HFF-Myc (cell line): ENCODE measurements at places on chromosomes 7 and 10.

DNA sequence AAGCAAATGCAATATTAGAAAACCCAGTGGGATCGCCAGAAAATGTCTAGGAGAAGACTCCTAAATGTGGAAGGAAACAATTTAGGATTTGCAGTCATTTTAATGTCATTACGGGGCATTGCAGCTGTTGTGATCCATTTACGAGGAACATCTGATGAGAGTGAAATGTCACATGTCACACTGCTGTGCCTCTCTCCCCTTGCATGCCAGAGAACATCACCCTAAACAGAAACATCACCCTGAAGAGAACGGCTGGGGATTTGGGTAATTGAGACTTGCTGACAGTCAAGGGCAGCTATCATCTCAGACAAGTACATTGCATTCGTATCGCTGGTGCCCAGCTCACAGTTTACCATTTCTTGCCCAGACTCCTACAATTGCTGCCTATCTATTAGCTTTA lies 785.7 kb upstream of the POM121L12 start:
- no peak for DNase-seq

DNA sequence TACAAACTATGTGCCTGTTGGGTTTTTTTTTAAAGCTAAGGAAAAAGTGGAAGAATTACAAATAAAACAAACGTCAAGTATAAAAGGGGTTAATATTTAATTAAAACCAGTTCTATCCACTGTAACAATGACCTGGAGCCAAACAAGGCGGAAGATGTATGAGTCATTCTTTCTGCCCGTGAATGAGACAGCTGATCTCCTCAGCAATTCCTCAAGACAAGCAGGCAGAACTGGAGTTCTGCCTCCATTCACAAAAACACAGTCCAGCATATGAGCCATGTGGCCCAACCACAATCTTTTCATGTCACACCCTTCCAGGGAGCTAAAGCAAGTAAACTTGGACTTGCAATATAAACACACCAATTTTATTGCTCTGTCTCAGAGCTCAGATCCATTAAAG lies 8.4 kb downstream of the ETV1 start:
- DNase-seq = peak; percentile 96

GRCh38 chr10:68981074-68981473 lies 7.5 kb upstream of the KIFBP start:
- no peak for DNase-seq

DNA sequence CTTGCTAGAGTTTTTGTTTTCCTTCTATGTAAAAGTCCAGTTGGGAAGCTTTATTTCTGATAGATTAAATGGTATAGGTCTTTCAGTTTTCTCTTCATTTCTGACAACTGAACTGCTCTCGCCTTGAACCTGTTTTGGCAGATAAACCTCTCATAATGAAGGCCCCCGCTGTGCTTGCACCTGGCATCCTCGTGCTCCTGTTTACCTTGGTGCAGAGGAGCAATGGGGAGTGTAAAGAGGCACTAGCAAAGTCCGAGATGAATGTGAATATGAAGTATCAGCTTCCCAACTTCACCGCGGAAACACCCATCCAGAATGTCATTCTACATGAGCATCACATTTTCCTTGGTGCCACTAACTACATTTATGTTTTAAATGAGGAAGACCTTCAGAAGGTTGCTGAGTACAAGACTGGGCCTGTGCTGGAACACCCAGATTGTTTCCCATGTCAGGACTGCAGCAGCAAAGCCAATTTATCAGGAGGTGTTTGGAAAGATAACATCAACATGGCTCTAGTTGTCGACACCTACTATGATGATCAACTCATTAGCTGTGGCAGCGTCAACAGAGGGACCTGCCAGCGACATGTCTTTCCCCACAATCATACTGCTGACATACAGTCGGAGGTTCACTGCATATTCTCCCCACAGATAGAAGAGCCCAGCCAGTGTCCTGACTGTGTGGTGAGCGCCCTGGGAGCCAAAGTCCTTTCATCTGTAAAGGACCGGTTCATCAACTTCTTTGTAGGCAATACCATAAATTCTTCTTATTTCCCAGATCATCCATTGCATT lies 27.1 kb downstream of the MET start:
- DNase-seq = no peak

DNA sequence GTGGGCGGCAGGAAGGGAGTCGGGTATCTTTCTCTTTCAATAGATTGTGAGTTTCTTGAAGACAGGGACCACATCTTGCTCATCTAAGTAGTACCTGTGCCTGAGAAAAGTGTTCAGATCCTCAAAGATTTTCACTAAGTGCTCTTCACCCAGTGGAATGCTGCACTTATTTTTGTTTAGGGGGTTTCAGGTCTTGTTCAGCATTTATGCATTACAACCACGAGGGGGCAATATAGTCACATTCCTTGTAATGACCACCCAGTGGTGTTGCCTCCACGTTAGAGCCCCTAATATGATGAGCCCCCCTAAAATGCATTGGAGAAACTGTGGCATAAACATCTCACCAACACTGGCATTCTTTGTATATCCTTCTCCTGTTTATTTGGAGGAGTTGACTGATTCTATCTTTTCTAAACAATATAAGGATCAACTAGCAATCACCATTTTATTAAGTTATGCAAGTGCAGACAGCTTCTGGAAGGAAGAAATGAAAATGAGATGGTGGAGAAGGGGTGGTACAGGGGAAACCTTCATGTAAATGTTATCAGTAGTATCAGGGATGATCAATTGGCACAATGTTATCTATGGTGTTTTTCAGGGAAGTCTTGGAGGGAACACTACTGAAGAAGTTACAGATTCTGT lies 3.1 kb upstream of the PAPSS2 start:
- DNase-seq = no peak

GRCh38 chr7:38507384-38507783 lies 123.8 kb downstream of the AMPH start:
- no peak for DNase-seq

DNA sequence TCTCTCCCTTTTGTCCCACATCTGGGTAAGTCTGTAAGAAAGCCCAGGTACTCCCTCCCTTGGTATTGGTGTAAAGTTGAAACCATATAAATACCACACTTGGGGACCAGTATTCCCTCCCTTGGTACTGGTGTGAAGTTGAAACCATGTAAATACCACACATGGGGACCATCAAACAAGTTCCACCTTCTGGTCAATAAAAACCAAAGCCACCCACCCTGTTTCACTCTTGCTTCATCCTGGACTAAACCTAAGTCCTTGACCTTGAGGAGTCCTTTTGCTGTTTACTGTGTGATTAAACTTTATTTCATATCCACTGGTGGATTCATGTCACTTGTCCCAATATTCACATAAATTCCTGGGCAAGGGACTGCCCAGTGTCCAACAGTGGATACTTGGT lies 8.4 kb downstream of the P4HA1 start:
- DNase-seq = no peak

DNA sequence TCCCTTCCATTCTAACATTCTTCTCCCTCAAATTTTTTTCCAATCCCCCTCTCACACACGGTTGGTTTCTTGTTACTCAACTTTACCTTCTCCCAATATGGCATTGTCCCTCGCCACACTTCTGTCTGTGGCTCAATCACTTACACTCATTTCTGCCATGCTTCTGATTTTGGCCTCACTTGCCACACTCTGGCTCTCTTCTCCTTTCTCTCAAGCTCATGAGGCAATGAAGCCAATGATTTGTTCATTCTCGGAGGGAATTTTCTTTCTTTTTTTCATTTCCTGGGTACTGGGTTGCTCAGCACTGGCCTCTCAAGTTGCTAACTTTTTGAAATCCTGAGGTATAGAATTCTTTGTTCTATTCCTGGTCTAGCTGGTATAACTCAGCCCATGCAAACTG lies 4.0 kb upstream of the MYOZ1 start:
- no peak for DNase-seq

DNA sequence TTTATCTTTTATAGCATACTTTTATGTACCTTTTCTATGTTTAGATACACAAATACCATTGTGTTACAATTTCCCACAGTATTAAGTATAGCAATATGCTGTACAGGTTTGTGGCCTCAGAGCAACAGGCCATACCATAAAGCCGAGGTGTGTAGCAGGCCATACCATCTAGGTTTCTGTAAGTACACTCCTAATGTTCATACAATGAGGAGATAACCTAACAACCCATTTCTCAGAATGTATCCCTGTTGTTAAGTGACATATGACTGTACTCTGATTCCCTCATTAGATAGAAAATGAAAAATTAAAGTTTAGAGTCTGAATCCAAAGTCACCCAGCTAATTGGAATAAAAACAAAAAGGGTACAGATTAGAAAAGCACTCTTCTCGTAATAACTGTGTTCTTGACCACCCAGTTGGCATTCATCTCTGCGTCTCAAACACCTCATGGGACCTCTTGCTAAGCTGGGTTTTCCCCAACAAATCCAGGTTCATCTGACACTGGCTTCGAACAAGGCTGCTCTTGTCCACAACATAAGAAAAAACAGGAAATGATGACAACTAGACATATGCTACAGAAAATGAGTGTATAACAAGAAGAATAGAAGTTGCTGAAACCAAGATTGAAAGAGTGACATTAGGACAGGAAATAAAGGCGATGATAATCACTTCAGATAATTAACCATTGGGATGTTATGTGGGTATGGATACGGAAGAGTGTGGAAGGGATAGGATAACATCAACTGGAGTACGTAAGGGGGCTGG lies 1.4 kb downstream of the NDUFB8 start:
- no peak for DNase-seq

DNA sequence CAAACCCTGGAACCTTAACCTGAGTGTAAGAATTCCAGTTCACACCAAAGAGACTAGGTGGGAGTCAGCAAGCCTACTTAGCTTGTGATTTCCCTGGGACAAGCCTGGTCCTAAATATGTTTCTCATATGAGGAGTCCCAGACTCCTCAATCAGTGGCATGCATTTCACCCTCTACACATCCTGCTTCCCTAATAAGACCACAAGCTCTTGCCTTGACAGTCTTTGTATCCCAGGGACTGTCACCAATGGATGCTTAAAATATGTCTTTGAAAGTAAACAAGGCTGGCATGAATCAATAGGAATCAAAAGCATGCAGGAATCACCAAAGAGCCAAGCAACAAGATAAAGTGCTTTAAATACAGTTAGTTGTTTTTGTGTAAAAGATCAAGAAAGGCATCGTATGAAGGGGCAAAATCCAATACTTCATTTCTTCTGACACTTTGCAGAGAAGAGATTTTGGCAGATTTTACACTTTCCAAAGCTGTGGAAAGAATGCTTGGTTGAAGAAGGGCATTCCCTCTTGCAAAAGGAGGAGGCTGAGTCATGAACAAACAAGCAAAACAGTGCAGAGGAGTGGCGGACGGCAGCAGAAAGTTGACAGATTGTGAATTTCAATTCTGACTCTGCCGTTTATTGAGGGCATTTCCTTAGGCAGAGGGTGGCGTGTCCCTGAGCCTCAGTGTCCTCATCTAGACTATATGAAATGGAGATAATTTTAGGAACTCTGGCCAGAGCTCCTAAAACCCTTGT lies 8.5 kb upstream of the NFE2L3 start:
- no peak for DNase-seq

GRCh38 chr7:157545681-157546060 lies 208.9 kb downstream of the DNAJB6 start:
- DNase-seq = no peak

GRCh38 chr10:132076578-132077081 lies 10.9 kb downstream of the JAKMIP3 start:
- DNase-seq = no peak

- DNase-seq = no peak
Measured at GRCh38 chr7:5869691-5870090, 10.9 kb upstream of the OCM start.

DNA sequence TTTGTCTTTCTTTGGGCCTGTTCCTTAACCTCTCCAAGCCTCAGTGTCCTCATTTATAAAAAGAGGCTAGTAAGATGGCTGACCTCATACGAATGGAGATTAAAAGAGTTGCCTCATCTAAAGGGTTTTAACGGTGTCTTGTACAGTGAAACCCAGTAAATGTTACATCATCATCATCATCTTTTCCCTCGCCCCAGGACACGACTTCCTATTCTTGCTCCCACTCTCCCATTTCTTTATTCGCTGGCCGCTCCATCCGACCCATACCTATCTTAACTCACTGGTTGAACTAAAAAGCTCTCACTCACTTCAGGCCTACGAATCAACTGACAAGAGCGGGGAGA lies 554 bp downstream of the FRA10AC1 start:
- no peak for DNase-seq

GRCh38 chr10:69696073-69696731 lies 66.2 kb downstream of the FAM241B start:
- peak; percentile 93 for DNase-seq

DNA sequence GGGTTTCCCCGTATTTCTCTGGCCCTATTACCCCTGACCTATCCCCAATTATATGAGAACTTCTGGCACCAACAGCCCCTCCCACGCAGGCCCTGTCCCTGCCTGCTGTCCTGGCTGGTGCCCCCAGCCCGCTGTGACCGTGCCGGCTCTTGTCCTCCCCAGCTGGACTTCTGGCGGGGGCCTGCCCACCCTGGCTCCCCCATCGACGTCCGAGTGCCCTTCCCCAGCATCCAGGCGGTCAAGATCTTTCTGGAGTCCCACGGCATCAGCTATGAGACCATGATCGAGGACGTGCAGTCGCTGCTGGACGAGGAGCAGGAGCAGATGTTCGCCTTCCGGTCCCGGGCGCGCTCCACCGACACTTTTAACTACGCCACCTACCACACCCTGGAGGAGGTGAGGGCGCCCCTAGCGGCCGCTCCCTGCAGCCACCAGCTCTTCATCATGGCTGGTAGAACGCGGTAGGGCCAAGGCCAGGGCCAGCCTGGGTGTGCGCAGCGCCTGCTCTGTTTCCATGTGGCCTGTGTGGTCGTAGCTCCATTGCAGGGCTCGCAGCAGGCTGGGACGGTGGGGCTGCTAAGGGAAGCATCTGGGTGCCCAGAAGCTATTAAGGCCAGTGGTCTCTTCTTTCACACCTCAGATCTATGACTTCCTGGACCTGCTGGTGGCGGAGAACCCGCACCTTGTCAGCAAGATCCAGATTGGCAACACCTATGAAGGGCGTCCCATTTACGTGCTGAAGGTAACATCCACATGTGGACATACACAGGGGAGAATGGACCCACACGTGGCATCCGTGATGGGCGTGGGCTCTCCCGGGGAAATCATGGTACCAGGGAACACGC lies 1.4 kb downstream of the CPA1 start:
- no peak for DNase-seq

GRCh38 chr10:71782221-71782916 lies 9.0 kb upstream of the VSIR start:
- no peak for DNase-seq

- DNase-seq = no peak
Measured at GRCh38 chr7:20164425-20165145, 52.6 kb downstream of the MACC1 start.

DNA sequence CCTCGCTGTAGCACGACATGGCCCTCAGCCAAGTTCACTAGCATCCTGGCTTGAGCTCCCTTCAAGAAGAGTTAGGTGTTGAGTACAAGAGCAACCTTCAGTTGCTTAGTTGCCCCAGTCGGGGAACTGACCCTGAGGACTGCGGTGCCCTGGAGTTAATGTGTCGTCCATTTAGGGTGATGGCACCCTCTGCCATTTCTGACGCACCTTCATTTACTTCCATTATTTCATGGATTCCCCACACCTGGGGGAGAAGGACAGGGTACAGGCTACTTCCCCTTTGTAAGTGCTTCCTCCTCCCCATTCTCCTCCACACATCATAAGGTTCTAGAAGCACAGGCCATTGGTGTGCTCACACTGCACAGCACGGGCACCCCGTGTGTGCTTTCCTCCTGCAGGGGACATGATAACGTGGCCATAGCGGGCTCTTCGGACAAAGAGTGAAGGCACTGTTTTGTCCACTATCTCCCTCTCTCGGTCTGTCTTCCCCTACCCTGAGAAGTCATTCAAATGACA lies 1.8 kb downstream of the ALOX5 start:
- no peak for DNase-seq
